ENCODE measurements at places on chromosomes 6 and 20.

DNA sequence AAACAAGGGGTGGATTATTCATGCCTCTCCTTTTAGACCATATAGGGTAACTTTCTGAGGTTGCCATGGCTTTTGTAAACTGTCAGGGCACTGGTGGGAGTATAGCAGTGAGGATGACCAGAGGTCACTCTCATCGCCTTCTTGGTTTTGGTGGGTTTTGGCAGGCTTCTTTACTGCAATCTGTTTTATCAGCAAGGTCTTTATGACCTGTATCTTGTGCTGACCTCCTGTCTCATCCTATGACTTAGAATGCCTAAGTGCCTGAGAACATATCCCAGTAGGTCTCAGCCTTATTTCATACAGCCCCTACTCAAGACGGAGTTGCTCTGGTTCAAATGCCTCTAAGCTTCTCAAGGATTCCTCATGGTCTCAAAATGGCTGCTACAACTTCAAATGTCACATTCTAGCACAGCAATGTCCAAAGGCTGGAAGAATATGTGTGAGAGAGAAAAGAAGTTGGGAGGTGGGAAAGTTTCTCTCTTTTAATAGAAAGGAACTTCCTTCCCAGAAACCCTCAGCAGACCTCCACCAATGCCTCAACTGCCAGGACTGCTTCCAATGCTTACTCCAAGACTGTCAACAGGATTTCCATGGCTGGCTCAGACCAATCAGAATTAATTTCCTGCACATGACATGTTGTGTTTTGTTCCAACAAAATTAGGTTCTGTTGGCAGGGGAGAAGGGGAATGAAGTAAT is 46.6 kb upstream of the SLC9A8 start:
- no peak for DNase-seq

GRCh38 chr20:15925376-15925775 is 647.9 kb downstream of the KIF16B start:
- DNase-seq, result no peak

GRCh38 chr20:50015993-50016770 is 33.4 kb downstream of the SNAI1 start:
- no peak for DNase-seq

DNA sequence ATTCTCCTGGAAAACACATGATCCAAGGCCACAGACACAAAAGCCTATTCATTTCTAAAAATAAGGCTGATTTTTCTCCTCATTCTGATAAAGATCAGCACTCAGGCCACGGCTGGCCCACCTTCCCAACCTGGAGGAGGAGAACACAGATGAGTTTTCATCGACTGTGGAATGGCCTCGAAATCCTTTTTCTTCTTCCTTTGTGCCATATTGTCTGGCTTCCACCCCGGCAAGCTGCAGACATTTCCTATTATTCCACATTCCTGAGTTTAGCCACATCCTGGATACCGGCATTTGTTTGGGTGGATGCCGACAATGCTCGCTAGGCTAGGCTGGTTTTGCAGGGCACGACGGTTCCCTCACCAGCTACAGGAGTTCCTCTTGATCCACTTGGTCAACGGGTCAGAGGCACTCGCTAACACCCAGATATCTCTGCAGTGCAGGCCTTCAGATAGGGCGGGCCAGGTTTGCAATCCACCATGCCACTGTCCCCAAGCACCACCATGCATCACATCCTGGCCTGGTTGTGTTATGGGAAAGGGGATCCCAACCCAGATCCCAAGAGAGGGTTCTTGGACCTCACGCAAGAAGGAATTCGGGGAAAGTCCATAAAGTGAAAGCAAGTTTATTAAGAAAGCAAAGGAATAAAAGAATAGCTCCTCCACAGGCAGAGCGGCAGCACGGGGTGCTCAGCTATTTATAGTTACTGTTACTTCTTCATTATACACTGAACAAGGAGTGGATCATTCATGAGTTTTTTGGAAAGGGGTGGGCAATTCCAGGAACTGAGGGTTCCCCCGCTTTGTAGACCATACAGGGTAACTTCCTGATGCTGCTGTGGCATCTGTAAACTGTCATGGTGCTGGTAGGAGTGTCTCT is 4.2 kb upstream of the CTSZ start:
- DNase-seq, result no peak

DNA sequence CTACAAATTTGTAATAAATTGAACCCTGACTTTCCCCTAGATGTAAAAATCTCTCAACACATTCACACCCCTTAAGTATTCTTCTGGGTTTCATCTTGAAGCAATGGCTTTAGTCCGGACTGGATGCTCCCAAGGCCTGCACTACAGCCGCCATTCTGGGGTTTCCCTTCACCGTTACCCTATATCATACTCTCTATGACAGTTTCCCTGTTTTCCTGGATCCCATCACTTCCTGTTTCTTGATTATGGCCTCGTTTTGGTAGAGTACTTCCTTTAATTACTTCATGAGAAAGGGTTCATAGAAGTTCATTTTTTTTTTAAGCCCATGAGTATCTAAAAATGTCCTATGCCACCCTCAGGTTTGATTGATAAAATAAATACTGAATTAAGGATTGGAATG is 11.7 kb downstream of the FIG4 start:
- no peak for DNase-seq

DNA sequence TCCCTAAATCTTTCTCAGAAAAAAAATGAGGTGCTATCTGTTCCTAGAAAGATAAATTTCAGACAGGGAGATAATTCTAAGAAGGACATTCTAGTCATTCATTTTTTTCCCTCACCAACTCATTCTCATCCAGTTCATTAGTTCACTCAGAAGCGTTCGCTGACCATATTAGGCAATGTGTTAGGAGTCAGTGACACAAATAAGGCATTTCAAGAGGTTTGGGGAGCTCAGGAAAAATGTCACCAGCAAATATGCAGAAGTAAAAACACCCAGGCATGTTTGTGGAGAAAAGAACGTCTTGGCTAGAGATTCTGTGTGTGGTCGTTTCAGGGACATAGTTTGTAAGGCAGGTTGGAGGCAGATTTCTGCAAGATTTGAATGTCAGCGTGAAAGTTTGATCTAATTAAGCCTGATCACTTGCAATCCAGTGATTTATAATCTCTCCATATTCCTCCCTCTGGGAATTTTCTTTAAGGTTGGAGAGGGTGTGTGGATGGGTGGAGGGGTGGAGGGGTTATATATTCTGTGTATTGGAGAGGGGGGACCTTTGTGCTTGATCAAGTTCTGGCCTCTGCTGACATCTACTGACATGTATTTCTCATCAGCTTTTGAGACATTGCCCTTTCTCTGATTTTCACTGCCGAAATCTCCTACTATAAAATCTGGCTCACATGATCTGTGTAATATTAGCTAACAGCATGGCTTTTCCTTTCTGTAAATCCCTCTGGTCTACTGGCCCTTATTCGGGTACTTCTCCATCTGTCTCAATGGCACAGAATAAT is 3.6 kb downstream of the MYCT1 start:
- DNase-seq, result no peak

DNA sequence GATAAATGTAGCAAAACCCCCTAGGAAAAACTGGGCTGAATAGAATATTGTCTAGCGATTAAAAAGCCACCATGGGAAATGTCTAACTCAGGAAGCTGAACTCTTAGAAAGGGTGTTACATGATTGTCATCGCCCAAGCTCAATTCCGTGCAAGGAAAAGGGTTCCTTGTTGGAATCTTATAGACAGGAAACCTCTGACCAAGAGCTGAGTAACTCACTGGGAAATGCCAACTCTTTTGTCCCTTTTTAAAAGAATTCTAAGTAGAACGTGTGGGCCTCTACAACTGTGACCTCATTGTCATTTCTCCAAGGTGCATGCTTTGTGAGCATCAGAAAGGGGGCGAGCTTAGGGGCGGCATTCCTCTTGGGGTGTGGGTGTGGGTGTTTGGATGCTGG is 88.1 kb downstream of the SYNJ2 start:
- no peak for DNase-seq

- DNase-seq, result no peak
Measured at GRCh38 chr6:14312587-14312986, 195.0 kb downstream of the CD83 start.

DNA sequence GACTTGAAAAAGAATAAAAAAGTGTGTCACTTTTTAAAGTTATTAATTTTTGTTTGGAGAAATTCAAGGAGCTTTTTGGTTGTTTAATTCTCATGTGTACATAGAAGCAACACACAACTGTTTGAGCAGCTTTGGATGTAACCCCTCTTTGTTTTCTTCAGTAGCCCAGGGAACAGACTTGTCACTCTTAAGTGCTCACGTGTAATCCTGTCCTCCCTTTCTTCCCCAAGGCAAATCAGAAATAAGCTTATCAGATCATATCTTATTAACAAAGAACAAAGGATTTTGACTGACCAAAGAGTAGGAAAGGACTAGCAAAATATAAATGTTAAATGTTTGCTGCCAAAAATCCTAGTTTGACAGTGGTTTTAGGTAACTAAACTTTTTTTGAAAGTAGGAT is 7.3 kb upstream of the FLRT3 start:
- DNase-seq, result no peak

DNA sequence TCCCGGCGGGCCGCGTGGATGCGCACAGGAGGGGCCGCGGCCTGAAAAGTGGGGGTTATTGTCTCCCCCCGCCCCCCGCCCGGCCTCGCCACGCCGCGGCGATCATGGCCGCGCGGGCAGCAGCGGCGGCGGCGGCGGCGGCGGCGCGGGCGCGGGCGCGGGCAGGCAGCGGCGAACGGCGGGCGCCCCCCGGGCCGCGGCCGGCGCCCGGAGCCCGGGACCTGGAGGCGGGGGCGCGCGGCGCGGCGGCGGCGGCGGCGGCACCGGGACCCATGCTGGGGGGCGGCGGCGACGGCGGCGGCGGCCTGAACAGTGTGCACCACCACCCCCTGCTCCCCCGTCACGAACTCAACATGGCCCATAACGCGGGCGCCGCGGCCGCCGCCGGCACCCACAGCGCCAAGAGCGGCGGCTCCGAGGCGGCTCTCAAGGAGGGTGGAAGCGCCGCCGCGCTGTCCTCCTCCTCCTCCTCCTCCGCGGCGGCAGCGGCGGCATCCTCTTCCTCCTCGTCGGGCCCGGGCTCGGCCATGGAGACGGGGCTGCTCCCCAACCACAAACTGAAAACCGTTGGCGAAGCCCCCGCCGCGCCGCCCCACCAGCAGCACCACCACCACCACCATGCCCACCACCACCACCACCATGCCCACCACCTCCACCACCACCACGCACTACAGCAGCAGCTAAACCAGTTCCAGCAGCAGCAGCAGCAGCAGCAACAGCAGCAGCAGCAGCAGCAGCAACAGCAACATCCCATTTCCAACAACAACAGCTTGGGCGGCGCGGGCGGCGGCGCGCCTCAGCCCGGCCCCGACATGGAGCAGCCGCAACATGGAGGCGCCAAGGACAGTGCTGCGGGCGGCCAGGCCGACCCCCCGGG is 637 bp downstream of the ARID1B start:
- peak; percentile 51 for DNase-seq

- no peak for DNase-seq
Measured at GRCh38 chr20:50455656-50456451, 54.3 kb upstream of the PTPN1 start.

GRCh38 chr20:36465109-36466080 is 75.9 kb upstream of the MYL9 start:
- no peak for DNase-seq

DNA sequence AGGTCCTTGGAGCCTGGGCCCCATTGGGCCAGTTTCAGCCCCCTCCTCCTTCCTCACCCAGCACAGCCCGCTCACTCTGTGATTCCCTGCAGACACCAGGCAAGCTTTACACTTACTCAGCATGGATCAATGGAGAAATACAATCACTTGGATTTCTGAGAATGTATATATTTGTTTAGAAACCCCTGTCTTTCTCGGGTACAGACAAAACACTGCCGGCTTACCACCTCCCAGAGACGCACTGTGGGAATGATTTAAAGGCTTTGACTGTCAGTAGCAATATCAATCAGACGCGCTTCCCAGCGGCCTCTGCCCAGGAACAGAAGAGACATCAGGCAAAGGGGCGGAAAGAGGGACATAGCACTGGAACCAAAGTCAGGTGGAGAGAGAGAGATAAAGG is 186.5 kb downstream of the MAFB start:
- no peak for DNase-seq

- DNase-seq, result no peak
Measured at GRCh38 chr6:20879526-20879925, 345.3 kb downstream of the CDKAL1 start.

- DNase-seq, result no peak
Measured at GRCh38 chr20:64024141-64024990, 11.6 kb upstream of the C20orf204 start.

- DNase-seq, result no peak
Measured at GRCh38 chr6:83310046-83310445, 116.9 kb downstream of the RWDD2A start.

Measured in NCI-H1092 treated with DMSO at 0.1 percent for 48 hours (cell line).